ENCODE measurements at places on chromosomes 7 and 10.

DNA sequence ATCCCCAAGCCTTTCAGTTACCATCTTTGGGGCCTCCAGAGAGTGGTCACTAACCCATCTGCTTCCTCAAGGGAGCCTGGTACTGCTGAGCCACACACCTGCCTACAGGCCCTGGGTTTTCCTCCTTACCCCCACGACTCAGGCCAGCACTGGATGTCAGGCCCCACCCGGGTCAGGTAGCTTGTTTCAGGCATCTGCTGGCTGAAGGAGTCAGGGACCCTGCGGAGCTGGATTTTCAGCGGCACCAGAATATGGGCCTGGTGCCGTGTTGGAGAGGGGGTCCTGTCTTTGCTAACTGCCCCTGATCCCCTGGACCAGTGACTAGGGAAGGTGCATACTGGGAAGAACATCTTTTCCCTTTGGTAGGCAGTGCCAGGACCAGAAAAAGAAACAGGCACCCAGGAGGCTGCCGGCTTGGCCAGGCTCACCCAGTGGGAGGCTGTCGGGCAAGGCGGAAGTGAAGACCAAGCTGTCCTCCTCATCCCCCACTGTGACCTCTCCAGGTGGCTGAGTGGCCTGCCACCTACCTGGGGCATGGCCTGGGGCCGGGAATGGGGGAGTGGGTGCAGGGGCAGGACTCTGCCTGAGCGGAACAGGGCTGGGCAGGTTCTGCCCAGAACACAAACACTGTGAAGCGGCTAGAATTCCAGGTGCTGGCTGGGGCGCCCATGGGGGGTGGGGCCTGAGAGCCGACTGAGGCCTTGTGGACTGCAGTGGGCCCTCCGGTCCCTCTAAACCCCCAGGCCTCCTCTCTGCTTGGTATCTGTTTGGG is 12.4 kb upstream of the SAMD8 start:
- peaks cover 28% of the 10 kb centered on the region for H3K36me3 ChIP-seq
- no peak overlapping the region for H3K4me3 ChIP-seq
- H3K27ac ChIP-seq: no peak overlapping the region

DNA sequence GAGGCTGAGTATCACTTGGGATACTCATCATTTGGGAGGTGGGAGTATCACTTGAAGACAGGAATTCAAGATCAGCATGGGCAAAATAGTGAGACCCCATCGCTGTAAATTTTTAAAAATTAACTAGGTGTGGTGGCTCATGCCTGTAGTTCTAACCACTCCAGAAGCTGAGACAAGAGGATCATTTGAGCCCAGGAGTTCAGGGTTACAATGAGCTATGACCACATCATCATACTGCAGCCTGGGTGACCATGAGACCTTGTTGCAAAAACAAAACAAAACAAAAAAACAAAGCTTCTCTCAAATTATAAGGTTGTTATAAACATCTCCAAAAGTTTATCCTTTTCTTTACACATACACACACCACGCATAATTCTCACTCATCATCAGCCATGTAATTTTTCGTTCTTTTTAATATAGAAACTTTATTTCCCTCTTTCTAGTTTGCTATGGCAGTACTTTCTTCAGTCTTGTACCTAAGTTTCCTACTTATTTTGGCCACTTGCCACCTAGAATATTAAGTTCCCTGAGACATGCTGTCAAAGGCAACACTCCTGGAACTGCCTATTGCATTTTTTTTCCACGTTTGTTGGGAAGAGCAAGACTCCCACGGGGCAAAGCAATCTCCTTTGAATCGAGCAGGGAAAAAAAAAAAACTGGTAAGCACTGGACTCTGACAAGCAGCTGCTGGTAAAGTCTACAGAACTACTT is 37.1 kb downstream of the SKIDA1 start:
- no peak overlapping the region for H3K4me3 ChIP-seq
- no peak overlapping the region for H3K27ac ChIP-seq
- no peaks in the 10 kb centered on the region for H3K27me3 ChIP-seq
- H3K36me3 ChIP-seq: no peaks in the 10 kb centered on the region
- no peak for DNase-seq

DNA sequence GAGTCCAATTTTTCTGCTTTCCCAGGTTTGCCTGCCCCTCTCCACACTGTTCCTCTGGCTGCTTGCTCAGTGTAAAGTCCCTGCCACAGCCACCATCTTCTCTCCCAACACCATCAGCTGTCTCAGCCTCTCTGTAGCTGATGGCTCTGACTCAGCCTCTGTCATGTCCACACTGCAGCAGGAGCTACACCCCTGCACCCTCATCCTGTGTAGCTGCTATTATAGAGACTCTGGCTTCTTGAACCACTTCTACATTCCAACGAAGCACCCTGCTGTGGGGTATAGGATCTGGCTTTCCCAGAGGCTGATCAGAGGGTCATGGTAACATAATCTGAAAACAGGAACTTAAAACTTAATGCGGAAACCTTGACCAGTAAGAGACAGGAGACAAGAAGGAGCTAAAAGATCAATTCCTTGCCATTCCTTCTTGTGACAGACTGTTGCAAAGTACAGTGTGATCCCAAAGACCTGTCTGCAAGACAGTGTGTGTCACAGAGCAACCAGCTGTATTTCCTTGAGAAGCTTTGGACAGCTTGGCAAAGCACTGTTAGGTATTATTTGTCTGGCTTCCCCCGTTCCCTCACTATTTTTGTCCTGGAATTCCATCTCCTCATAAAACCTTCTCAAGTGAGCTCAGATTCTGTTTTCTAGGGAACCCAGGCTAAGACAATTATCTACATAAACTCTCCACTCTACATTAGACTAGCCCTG is 42.3 kb downstream of the NRCAM start:
- no peak for DNase-seq
- no peak overlapping the region for H3K4me3 ChIP-seq
- no peaks in the 10 kb centered on the region for H3K36me3 ChIP-seq
- H3K27ac ChIP-seq: no peak overlapping the region
- H3K27me3 ChIP-seq: no peaks in the 10 kb centered on the region
- no peaks in the 10 kb centered on the region for H3K4me1 ChIP-seq

DNA sequence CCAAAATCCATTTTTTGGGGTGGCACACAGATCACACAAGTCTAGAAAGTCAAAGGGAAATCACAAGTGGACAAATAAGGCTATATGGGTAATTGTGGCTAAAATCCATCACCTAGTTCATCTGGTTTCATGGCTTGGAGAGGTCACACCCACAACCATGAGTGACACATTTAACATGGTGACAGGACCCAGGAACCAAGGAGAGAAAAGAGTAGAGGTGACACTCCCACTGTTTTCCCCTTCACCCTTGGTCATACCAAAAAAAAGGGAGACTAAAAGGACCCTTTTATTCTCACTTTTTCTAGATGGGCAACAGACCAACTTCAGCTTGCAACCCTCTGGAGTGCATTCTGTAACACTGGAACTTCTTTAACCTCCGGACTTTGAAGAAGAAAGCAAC is 46.2 kb upstream of the ZNF107 start:
- no peaks in the 10 kb centered on the region for H3K27me3 ChIP-seq
- H3K27ac ChIP-seq: no peak overlapping the region
- no peaks in the 10 kb centered on the region for H3K4me1 ChIP-seq
- no peak overlapping the region for H3K4me3 ChIP-seq
- no peak for DNase-seq
- no peaks in the 10 kb centered on the region for H3K36me3 ChIP-seq

GRCh38 chr7:131336956-131337355 is 9.3 kb downstream of the MKLN1 start:
- no peak overlapping the region for H3K27ac ChIP-seq
- peaks cover 53% of the 10 kb centered on the region for H3K4me1 ChIP-seq
- H3K36me3 ChIP-seq: no peaks in the 10 kb centered on the region
- DNase-seq: no peak
- no peak overlapping the region for H3K4me3 ChIP-seq

DNA sequence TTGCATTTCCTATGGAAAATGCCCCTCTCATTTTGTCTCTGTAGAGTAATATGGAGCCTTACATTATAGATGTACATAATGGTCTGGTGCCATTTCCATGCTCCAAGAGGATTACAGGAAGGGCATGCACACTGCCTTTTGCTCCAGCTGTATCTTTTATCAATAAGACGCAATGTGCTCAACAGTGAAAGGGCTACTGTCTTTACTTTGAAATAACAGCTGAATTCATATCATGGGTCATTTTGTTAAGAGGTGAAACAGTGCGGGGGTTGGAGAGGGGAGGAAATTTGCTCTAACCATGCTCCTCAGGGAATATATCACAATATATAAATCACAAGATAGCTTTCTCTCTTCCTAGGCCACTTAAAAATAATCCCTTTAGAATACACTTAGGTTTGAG is 77.7 kb downstream of the ICA1 start:
- no peak overlapping the region for H3K27ac ChIP-seq
- no peak for DNase-seq
- no peaks in the 10 kb centered on the region for H3K27me3 ChIP-seq
- no peaks in the 10 kb centered on the region for H3K4me1 ChIP-seq
- no peak overlapping the region for H3K4me3 ChIP-seq

- H3K27ac ChIP-seq: no peak overlapping the region
- H3K4me3 ChIP-seq: peak overlapping the region; percentile 50
- H3K36me3 ChIP-seq: no peaks in the 10 kb centered on the region
Measured at GRCh38 chr7:26376175-26376917, 84.7 kb downstream of the SNX10 start.

DNA sequence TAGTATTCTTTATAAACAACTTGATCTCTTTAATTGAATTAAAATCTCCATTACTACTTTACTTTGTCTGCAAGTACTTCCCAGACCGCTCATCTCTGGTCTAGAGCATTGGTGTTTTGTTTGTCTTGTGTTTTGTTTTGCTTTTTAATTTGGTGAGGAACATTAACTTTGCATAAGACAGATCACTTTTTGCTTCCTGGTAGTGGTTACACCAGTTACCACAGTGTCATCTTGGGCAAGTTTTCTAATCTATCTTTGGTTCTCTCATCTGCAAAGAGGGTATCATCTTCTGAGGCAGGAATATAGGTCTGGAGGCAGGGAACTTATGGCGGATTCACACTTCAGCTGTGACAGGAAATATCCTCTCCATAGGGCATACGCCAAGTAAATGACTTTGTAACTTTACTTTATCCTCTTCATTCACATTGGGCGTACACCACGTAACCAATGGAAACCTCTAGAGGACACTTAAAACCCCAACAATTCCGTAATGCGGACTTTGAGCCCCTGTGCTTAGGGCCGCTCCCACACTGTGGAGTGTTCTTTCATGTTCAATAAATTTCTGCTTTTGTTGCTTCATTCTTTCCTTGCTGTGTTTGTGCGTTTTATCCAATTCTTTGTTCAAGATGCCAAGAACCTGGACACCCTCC is 83.2 kb upstream of the JAZF1 start:
- H3K4me1 ChIP-seq: no peaks in the 10 kb centered on the region
- no peak for DNase-seq
- no peaks in the 10 kb centered on the region for H3K27me3 ChIP-seq
- H3K4me3 ChIP-seq: no peak overlapping the region

DNA sequence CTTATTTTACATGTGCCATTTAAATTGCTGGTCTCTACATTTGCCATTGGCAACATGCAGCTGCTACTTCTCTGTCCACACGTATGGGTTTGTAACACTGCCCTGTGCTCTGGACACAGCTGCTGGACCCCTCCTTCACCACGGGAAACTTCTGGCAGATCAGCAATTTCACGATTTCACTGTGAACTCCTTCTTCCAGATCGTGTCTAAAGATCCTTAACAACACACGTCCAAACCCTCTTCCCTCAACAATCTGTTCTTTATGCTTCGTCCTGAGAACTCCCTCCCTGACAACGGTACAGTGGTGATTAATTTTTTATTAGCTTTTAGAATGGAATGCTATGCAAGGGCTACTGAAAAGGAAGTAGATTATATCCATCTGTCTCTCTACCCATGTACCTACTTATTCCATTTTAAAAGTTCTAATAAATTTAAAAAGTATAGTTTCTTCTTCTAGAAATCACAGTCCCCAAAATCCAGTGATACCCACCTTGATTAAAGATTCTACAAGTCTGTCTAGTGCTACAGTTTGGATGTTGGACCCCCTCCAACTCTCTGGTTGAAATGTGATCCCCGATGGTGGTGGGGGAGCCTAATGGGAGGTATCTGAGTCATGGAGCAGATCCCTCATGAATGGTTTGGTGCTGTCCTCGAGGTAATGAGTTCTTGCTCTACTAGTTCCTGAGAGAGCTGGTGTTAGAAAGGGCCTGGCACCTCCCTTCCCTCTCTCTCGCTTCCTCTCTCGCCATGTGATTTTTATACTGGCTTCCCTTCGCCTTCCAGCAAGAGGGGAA is 81.0 kb downstream of the KIAA1549 start:
- no peaks in the 10 kb centered on the region for H3K36me3 ChIP-seq
- H3K4me1 ChIP-seq: no peaks in the 10 kb centered on the region
- DNase-seq: no peak
- H3K4me3 ChIP-seq: no peak overlapping the region
- H3K27ac ChIP-seq: no peak overlapping the region

DNA sequence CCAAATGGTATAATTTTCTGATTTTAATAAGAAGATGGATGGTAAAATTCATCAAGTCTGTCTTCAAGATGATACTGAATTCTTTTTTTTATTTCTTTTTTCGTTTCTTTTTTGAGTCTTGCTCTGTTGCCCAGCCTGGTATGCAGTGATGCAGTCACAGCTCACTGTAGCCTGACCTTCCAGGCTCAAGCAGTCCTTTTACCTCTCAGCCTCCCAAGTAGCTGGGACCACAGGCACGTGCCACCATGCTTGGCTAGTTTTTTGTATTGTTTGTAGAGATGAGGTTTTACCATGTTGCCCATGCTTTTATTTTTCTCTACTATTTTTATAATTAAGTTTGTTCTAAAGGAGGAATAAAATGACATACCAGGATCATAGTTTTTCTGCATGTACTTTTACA is 52.1 kb upstream of the HELLS start:
- H3K27ac ChIP-seq: no peak overlapping the region
- H3K4me3 ChIP-seq: no peak overlapping the region
- no peaks in the 10 kb centered on the region for H3K27me3 ChIP-seq
- H3K36me3 ChIP-seq: no peaks in the 10 kb centered on the region
- peaks cover 16% of the 10 kb centered on the region for H3K4me1 ChIP-seq

DNA sequence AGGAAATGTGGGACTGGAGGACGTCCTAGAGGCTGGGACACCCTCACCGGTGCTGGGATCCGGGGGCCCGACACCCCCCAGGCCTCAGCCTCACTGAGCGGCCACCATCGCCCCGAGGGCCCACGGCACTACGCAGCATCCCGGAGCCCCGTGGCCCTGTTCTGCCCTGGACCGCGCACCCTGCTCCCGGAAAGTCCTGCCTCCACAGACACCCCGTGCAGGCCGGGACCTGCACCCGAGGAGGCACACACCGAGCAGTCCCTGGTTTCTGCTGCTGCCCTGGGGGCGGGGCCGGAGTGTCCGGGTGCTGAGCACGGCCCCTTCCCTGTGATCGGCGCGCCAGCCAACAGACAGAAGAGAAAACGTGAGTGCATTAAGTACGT is 18.1 kb upstream of the KNDC1 start:
- H3K4me1 ChIP-seq: no peaks in the 10 kb centered on the region
- peaks cover 6% of the 10 kb centered on the region for H3K27me3 ChIP-seq
- DNase-seq: no peak
- no peak overlapping the region for H3K27ac ChIP-seq
- no peaks in the 10 kb centered on the region for H3K36me3 ChIP-seq
- H3K4me3 ChIP-seq: no peak overlapping the region

Data from gastrocnemius medialis (tissue), 4 donors.